MM.1S (cell line): ENCODE measurements at places on chromosomes 1 and 21.

DNA sequence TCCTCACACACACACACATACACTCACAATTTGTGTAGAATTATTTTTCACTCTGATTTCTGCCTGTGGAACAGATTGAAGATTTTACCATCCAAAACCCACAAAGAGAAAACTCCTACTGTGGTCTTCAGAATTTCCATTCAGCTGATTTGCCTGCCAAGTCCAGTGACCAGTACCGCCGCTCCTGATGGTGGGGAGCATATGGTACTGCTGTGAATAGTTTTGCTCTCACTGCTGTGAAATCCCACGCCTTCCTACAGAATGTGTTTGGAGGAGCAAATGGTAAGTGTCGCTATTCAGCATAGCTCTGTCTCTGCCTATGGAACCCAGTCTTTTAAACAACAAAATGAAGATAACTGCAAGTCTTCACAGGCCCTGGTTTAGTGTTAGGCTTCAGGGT lies 629.5 kb downstream of the LMO4 start:
- no peaks in the 10 kb centered on the region for H3K36me3 ChIP-seq
- peaks cover 7% of the 10 kb centered on the region for H3K4me1 ChIP-seq
- no peak overlapping the region for H3K27ac ChIP-seq
- H3K27me3 ChIP-seq: no peaks in the 10 kb centered on the region
- no peak overlapping the region for H3K4me3 ChIP-seq
- DNase-seq: no peak

- no peaks in the 10 kb centered on the region for H3K36me3 ChIP-seq
- no peak for DNase-seq
- no peaks in the 10 kb centered on the region for H3K4me1 ChIP-seq
- H3K4me3 ChIP-seq: no peak overlapping the region
Observed at GRCh38 chr1:40641601-40642242, 23.8 kb downstream of the RIMS3 start.

GRCh38 chr1:38826262-38826661 lies 33.3 kb downstream of the RRAGC start:
- H3K4me1 ChIP-seq: no peaks in the 10 kb centered on the region
- no peaks in the 10 kb centered on the region for H3K27me3 ChIP-seq
- no peak for DNase-seq
- H3K4me3 ChIP-seq: no peak overlapping the region
- H3K27ac ChIP-seq: no peak overlapping the region

GRCh38 chr1:235027076-235027861 lies 101.4 kb downstream of the TOMM20 start:
- no peak for DNase-seq
- H3K36me3 ChIP-seq: no peaks in the 10 kb centered on the region
- H3K4me3 ChIP-seq: no peak overlapping the region
- H3K27ac ChIP-seq: no peak overlapping the region
- H3K27me3 ChIP-seq: no peaks in the 10 kb centered on the region
